Stimulated activated CD4-positive, alpha-beta T cell treated with anti-CD3 and anti-CD28 coated beads, Interleukin-1b, Interleukin-23, amount 100 ng/mL, for 48 hours (primary cell): ENCODE measurements at places on chromosomes 6 and 20.

DNA sequence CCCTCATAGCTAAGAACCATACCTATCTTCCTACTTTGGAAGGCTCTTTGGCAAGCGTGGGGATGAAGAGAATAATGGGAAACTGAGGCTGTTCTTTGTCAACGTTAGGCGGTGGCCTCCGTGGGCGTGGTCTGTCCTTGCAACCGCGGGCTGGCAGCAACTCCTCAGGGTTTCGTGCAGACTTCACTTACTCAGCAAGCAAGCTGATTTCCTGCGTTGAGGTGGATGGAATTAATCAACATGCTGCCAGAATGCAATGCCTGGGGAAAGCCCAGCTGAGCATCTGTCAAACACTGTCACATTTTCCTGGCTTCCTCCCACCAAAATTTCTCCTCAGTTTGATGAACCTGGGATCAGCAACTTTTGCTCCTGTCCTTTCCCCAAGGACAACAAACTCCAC, 9.2 kb upstream of the IL17F start:
- DNase-seq: peak; percentile 57

DNA sequence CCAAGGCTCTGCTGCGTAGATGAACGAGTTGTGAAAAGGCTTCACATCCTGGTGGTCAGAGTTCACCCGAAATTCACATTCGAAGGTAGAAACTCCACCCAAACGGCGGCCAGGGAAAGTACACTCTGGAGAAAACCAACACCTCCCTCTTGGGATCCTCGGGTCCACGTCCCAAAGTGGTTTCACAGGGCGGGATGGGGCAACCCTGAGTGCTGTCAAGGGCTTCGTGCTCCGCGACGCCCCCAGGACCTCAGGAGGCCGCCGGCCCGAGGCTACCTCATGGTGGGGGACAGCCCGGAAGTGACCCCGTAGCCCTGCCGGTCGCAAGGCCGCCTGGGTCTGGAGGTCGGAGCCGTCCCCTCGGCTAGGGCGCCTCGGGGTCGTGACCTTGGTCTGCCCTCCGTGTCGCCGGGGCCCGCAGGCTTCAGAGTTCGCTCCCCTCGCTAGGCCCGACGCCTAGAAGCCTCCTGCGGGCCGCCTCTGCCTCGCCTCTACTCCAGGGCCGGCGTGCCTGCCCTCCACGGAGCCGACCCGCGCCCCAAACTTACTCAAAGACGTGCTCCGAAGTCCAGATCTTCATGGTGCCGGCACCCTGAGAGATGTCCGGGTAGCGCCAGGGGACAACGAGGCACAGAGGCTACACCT, at the start of gene PRELID3B:
TSS of gene PRELID3B (minus strand) at position 636 of the 645 bp plus-strand sequence. CDS start at position 580, 56 bp downstream.
- DNase-seq: no peak

DNA sequence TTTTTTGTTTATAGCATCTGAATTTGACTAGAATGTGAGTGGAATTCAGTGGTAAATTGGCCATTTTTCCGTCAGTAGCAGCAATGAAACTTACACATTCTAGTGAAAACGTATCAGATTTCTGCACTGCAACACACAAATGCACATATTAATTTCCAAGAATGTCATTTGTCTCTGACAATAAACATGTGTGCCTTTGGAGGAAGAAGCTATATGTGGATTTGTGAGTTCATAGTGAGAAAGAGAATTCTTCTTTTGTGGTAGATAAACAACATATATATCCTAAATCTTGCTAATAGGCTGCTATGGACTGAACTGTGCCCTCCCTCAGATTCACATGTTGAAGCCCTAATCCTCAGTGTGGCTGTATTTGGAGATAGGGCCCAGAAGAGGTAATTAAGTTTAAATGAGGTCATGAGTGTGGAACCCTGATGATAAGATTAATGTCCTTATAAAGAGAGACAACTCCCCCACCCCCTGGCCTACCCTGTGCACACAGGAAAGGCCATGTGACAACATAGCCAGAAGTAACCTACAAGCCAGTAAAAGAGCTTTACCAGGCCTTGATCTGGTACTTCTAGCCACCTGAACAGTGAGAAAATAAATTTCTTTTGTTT, 200.2 kb upstream of the EYA4 start:
- DNase-seq: no peak

GRCh38 chr6:43948527-43949485, 178.4 kb downstream of the MRPL14 start:
- DNase-seq: no peak

GRCh38 chr6:47454713-47455396, 22.7 kb upstream of the CD2AP start:
- no peak for DNase-seq

DNA sequence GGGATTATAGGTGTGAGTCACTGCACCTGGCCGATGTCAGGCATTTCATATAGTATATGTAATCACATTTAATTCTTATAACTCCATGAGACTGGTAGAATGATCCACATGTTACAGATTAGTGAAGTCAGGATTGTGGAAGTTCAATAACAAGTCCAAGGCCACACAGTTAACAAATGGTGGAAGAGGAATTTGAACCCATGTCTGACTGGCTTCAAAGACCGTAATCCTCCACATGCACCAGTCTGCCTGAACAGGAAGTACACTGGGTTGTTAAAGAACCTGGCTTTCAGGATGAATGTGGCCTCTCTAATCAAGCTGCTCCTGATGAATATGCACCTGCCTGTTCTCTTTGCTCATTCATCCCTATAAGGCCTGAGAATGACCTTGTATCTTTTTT, 122.0 kb upstream of the HDAC2 start:
- no peak for DNase-seq

DNA sequence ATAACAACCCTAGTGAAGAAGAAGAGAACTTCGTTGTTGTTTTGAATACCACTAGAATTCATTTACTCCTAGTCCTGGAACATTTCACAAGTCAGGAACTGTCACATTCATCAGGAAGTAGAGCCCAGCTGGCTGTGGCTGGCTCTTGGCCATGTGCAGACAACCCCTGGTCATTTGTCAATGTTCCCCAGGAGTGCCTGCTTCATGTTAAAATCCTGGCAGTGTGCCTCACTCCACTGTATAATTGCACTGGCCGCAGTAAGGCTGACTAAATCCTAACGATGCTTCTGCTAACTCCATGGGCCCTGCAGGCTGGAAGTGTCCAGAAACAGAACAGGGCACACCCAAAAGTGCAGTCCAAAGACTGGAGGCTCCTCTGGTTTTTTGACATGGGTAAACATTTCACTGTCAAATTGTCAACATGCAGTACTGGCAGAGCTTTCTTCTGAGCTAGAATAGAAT, 41.5 kb upstream of the ADGRF1 start:
- DNase-seq: no peak

- DNase-seq: no peak
Observed at GRCh38 chr6:145621776-145622175, 113.5 kb downstream of the EPM2A start.

DNA sequence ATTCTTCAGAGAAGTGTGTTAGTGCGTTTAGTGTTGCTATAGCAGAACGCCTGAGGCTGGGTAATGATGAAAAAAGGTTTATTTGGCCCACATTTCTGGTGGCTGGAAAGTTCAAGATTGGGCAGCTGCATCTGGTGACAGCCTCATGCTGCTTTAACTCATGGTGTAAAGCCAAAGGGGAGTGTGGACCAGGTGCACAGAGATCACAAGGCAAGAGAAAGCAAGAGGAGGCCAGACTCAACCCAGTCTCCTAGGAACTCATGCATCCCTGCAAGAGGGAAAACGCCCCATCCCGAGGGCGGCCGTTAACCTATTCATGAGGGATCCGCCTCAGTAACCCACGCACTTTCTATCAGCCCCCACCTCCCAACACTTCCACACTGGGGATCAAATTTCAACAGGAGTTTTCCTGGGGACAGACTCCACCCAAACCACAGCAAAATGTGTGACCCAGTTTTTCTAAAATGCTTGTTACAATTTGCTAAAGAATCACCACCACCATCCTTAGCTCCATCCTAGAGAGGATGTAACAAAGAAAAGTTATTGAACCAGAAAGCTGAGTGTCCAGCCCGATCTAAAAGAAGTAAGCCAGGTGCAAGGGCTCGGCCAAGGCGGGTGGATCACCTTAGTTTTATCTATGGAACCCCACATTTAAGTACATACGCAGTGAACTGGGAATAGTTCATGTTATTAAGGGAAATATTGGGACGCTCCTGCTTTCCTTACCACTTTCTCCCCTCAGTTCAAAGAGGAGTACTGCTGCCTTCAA, 164.8 kb downstream of the QKI start:
- no peak for DNase-seq
